ENCODE measurements at places on chromosomes 11 and 22.

GRCh38 chr11:113134626-113135025 is 173.4 kb downstream of the NCAM1 start:
- peak; percentile 21 for DNase-seq

- DNase-seq = no peak
These were observed 25.0 kb upstream of the TMPRSS5 start for GRCh38 chr11:113730887-113731726.

DNA sequence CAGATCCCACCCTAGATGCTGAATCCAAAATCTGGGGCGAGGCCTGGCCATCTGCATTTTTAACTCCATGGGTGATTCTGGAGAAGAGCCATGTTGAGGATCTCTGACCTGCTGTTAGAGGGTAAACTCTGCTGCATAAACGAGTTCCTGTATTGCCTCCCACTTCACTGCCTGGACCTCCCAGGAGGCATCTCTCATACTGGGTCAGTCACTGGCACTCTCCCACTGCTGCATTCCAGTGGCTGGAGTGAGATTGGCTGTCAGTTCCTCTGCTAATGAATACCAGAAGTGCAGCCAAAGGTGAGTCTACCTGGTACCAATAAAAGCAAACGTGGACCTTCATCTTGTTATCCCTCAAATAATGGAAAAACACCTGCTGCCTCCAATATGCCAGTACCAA is 10.3 kb downstream of the POLDIP3 start:
- DNase-seq = no peak

GRCh38 chr11:62411524-62411923 is 7.3 kb upstream of the SCGB1A1 start:
- no peak for DNase-seq

DNA sequence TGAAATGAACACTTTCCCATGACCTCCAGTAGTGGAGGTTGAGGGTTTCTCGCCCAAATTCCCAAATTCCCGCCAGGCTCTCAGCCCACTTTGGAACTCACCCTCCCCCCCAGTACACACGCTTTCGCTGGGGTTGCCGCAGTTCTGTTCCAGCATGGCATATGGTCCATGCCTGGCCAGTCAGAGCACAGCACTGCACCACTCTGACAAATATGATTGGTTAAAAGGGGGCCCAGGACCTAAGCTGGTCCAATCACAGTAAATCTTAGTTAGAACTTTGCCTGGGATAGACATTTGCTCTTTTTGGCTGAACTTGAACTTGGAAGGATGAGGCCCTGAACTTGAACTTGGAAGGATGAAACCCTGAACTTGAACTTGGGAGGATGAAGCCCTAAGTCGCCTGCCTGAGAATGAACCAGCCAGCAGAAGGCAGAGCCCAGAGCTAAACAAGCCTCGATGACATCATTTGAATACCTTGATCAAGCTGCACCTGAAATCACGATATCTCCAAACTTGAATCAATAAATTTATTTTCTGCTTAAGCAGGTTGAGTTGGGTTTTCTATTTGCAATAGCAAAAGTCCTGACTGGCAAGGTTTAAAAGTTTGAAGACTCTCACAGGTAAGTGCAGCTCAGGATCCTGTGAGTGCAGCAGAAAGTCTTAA is 12.6 kb upstream of the SSTR3 start:
- no peak for DNase-seq

DNA sequence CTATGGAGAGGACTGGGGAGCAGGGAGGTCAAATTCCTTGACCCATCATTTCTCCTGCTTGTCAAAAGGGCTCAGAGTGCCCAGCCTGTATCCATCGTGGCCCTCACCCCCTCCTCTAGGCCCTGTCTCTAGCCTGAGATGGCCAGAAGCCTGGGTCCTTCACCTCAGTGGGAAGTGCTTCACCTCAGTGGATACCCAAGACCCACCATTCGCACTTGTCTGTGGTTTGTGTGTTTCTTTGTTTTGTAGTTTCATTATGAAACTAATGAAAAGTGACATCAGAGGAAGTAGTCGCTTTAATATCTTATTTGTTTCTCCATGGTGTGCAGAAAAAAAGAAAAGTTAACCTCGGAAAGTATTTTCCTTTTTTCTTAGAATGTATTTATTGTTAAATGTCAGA is 194.0 kb upstream of the CADM1 start:
- DNase-seq = no peak

DNA sequence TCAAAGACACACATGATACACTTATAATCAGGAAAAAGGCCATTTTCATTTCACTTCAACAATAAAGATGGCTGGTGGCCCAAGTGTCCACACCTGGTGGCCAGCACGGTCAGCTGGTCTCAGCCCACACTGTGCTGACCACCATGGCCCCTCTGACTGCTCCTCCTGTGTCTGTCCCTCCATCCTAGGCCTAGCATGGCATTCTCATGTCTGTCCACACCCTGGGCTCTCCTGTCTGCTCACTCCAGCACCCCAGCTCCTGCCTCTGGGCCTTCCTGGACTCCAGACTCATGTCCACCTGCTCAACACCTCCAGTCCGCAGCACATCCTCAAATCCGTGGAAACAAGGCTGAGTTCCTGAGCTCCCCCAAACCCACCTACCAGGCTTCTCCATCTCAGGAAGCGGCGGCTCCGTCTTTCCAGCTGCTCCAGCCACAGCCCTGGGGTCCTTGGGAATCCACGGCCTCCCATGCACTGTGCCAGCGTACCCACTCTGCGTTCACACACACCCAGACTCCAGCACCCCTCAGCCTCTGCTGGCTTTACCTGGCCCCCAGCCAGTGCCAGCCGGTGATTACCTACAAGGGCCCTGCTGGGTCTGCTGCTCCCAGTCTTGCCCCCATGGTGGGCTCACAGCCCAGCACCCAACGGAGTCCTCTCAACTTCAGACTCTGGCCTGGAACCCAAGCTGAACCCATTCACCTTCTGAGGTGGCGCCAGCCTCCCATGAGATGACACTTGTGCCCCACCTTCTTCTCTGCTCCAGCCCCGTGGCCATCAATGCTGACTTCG is 13.9 kb downstream of the SIRT3 start:
- no peak for DNase-seq
